ENCODE measurements at places on chromosomes 13 and 19.
A peak's percentile ranks its signal among the peaks of the same experiment; 100 is the strongest.

DNA sequence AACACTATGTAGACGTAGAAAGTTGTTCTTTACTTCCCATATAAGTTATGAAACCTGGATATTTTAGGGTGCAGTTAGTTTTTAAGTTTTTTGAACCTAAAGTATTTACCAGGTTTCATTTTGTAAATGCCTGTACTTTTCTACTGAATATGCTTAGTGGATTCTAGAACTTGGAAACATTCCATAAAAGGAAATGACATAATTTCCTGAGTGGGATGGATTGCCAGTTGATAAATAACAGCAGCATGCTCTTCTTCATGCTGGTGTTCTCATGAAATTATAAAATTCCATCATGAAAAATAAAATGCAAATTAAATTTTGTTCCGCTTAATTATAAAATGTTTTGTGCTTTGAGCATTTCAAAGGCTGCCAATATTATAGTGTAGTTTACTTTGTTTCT is 362.2 kb upstream of the PCDH20 start:
- DNase-seq: no peak

- no peak for DNase-seq
These were observed 101.3 kb downstream of the VWA8 start for GRCh38 chr13:41859565-41859964.

DNA sequence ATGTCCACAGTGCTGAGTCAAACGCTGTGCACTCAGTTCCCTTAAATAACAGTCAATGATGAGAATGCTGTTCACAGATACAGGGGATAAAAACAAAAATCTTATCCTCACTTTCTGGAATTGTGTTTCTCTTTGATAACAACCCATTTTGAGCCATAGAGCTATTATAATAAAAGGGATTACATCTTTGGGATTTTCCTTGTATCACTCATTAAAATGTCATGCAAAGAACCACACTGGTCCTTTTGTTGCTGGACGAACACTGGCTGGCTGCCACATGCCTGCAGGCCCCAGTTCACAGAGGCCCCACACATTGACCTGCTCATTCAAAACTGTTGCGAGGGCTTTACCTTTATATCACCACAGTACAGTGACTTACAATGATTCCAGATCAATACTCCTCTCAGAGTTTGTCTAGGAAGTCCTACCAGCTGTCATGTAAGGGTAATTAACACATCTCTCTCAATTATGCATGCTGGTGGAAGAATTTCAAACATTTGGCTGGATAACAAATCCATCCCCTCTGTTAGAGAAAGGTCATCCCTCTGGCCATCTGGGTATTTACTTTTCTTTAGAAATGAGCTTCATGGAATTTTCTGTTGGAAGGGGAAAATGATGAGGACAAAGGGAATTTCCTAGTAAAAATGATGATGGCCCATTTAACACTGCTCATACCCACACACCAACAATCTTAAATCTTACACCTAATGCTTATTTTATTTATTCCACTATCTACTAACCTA is 85.9 kb downstream of the MBNL2 start:
- no peak for DNase-seq

DNA sequence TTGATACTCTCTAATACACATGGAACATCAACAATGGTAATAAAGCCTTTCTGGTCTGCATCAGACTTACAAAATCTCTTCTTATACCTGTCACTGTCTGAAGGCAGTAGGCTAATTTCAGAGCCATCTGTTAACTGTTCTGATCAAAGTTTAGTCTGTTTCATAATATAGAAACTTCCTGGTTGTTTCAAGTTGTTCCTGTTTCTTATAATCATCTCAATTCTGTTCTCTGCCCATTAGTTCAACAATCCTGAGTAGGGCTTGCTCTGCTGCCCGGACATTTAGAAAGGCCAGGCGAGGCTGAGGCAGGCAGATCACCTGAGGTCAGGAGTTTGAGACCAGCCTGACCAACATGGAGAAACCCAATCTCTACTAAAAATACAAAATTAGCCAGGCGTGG is 5.4 kb upstream of the ZSCAN5A start:
- DNase-seq: no peak

- DNase-seq: no peak
These were observed 11.0 kb upstream of the ACOD1 start for GRCh38 chr13:76937281-76937820.

DNA sequence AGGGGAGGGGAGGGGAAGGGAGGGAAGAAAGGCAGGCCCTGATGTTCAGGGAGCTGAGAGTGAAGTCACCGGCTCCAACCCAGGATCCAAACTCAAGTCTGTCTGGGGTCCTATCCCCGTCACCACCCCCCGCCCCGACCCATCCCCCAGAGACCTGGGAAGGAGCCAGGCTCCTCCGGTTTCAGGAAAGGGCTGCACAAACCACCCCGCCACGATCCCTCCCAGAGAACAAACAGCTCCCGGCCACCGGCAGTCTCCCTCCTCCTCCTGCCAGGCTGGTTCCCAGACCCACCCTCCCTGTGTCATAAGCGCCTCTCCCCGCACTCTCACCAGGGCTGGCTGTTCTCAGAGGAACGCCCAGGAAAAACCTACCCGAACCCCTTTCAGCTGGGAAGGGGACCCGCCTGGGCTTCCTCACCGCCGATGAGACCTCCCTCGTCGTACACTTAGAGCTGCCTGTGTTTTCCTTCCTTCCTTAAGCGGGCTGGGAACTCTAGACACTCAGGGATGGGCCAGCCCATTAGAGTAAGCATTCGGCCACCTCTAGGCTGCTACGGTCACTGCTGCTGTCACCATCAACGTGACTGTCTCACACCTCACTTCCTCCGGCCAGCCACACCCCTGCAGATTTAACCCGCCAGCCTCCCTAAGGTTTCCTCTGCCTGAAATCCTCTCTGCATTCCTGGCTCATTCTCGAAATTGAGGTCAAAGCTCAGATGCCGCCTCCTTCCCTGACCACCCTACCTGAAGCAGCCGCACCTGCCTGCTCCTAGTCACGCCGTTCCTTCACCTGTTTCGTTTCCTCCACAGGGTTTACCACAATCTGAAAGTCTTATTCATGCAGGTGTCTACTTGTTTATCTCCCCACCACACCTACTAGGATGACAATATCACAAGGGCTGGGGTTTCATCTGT is 6.3 kb upstream of the RDH13 start:
- DNase-seq: peak; percentile 44

- DNase-seq: no peak
These were observed 13.4 kb upstream of the WDR18 start for GRCh38 chr19:970695-971094.
